MG63 (cell line): ENCODE measurements at places on chromosomes 2 and 18. TPM values are rescaled to one million over a fixed set of nuclear protein-coding genes. Genes with fewer than 3 reads are reported as not detected.

The ANKRD62 gene
- not detected in 2 replicates for total RNA-seq

The ALPG gene
- not detected in 2 replicates for total RNA-seq

The SULT1C2 gene
- total RNA-seq, result not detected in 2 replicates

The ZC3H6 gene
- total RNA-seq, result 0.26 and 0.39 TPM in 2 replicates

The PPP1CB gene
- total RNA-seq, result 108 and 180 TPM in 2 replicates

The SLC66A3 gene
- 7.7 and 30.4 TPM in 2 replicates for total RNA-seq

The DTNB gene
- 8.2 and 56.7 TPM in 2 replicates for total RNA-seq

The SPATS2L gene
- 26.6 and 27.2 TPM in 2 replicates for total RNA-seq

The DSEL gene
- 3.7 and 6.2 TPM in 2 replicates for total RNA-seq

The MERTK gene
- total RNA-seq, result 0.23 TPM in 1 of 2 replicates, not detected in the other
